ENCODE measurements at places on chromosomes 1 and 21.

DNA sequence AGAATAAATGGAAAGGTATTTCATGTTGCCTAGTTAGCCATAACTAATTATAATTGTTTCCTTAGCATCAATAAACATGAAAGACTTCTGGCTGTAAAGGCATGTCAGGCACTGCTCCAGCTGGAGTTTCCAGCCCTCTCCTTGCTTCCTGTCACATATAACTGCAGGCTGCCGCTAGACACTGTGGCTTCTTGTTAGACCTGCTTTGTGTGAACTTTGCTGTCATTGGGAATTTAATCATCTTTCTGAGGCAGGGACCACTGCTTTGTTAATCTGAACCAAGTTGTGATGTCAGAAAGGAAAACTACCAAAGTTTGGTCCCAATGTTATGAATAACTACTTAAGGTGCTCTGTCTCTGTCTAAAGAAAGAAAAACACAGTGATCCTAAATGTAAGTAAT, 90.3 kb upstream of the DUSP10 start:
- no peaks in the 10 kb centered on the region for H3K27me3 ChIP-seq
- no peak overlapping the region for H3K27ac ChIP-seq
- no peak overlapping the region for H3K4me3 ChIP-seq

- DNase-seq: no peak
- H3K4me1 ChIP-seq: no peaks in the 10 kb centered on the region
- H3K4me3 ChIP-seq: no peak overlapping the region
- no peaks in the 10 kb centered on the region for H3K27me3 ChIP-seq
Measured at GRCh38 chr1:180672505-180672904, 40.7 kb downstream of the XPR1 start.

GRCh38 chr1:241998412-241998921, 431 bp downstream of the MAP1LC3C start:
- no peaks in the 10 kb centered on the region for H3K27me3 ChIP-seq
- H3K36me3 ChIP-seq: no peaks in the 10 kb centered on the region
- peak overlapping the region; percentile 48 for H3K4me3 ChIP-seq
- H3K4me1 ChIP-seq: peaks cover 2% of the 10 kb centered on the region
- DNase-seq: no peak

DNA sequence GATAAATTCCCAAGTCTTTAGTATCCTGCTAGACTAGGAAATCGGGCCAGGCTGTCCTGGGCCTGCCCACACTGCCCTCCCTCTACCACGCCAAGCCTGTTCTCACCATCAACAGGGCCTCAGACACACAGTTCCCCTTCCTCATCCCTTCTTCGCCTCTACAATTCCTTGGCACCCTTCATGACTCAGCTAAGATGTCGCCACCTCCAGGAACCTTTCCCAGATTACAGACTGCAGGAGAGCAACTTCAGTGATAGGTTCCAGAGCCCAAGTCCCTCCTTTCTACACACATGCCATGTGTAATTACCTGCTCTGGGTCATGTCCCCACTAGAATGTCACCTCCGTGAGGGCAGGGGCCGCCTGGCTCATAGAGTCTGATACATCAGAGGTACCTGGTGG, 3.3 kb downstream of the RIMS3 start:
- no peak overlapping the region for H3K4me3 ChIP-seq
- DNase-seq: no peak
- no peak overlapping the region for H3K27ac ChIP-seq
- H3K36me3 ChIP-seq: no peaks in the 10 kb centered on the region

GRCh38 chr1:30768830-30769718, 11.5 kb upstream of the LAPTM5 start:
- no peak for DNase-seq
- H3K36me3 ChIP-seq: no peaks in the 10 kb centered on the region
- no peaks in the 10 kb centered on the region for H3K27me3 ChIP-seq

DNA sequence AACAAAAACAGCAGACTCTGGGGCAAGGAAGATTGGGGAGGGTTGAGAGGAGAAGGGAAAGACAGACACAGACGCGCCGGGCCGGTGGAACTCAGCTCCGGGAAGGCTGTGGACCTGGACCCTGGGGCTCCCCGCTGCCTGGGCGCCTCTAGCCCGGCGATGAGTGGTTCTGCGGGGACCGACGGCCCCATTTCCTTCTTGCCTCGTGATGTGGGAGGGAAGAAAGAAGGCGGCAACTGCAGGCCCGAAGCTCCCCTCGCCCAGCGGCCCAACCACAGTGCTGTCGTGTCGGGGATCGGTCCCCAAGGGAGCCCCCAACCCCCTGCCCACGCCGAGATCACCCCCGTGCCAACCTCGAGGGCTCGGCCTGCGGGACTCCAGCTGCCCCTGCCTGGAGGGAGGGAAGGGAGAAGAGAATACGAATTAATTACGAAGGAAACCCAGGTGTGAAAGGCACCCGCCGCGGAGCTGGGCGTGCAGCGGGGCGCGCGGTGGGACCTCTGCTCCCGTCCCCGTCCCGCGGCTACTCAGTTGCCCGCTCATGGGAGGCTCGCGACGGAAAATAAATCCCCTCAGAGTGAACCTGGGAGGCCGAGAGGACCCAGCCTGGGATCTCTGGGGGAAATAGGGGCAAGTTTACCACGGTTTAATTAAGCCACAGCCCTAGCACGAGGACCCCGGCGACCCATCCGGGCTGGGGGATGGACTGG, 7.4 kb downstream of the FOXD3 start:
- H3K4me3 ChIP-seq: peak overlapping the region; percentile 35
- H3K36me3 ChIP-seq: no peaks in the 10 kb centered on the region
- no peaks in the 10 kb centered on the region for H3K27me3 ChIP-seq
- peaks cover 7% of the 10 kb centered on the region for H3K4me1 ChIP-seq
- DNase-seq: no peak

DNA sequence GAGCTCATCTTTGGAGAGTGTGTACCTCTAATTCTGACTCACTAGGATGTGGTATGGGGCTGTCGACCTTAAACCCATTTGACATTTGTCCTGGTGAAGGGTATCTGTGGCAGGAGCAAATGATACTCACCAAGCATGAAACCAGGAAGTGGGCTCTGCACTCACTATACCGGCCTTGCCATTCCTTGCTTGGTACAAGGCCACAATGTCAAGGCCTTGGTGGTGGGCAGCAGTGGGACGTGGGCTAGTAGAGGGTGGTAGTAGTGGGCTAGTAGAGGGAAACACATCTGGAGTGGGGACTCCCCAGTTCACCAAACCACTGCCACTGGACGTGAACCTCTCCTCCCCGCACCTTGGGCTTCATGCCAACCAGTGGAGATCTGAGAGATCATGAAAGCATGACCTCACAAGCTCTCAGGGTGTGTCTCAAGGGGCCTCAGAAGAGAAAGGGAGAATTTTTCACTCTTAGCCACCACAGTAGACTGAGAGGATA, 11.5 kb downstream of the TNFSF4 start:
- H3K27me3 ChIP-seq: no peaks in the 10 kb centered on the region
- H3K27ac ChIP-seq: no peak overlapping the region
- no peaks in the 10 kb centered on the region for H3K36me3 ChIP-seq
- DNase-seq: no peak
- H3K4me1 ChIP-seq: no peaks in the 10 kb centered on the region

Measured in iPS DF 6.9 (cell line).